Activated B cell treated with CpG ODN at 0.5 μM for 24 hours (primary cell): ENCODE measurements at places on chromosomes 1 and 21.

- no peak for DNase-seq
Measured at GRCh38 chr1:113857776-113858175, 13.7 kb downstream of the PTPN22 start.

DNA sequence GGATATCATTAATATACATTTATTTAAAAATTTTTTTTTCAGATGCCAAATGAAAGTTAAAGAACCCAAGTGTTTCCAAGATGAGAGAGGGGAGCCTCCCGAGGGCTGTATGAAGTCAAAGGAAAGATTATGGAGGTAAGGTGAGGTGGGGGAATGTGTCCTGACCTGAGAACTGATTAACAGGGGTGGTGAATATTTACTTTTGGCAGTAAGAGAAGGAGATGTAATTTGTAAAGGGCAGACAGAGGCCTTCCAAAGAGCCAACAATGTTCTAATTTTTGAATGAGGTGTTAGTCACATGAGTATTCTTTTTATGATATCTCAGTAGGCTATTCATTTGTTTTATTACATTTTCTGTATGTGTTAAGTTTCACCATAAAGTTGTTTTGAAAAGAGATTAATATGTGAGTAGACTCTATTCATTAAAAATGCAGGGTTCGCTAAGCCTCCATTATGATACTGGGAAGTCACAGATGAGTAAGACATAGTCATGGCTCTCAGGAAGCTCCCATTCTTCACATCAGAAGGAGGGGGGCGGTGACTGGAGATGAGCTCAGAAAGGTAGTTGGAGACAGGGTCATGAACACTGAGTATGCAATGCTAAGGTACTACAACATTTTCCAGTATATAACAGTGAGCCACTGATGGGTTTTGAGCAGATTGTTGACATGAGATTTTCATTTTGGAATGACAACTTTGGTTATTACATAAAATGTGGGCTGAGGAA, 62.4 kb upstream of the TNFSF18 start:
- no peak for DNase-seq

DNA sequence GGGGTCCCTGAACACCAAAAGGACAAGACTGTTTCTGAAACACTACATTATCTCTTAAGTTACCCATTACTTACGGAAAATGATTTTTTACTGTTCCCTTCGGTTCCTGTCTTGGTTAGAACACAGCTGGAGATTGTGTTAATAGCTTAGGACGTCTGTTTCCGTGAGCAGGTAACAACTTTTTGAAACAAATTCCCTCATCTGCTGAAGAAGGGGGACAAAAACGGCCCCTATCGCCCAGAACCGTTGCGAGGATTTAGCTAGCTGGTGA, 67.8 kb downstream of the SLC35A3 start:
- DNase-seq = no peak

- no peak for DNase-seq
Measured at GRCh38 chr1:163414778-163415177, 93.0 kb downstream of the NUF2 start.

GRCh38 chr1:159889821-159890252, 10.1 kb downstream of the CFAP45 start:
- no peak for DNase-seq

GRCh38 chr1:173253046-173253445, 45.9 kb upstream of the TNFSF4 start:
- no peak for DNase-seq

GRCh38 chr1:14363036-14363590, 235.4 kb upstream of the KAZN start:
- no peak for DNase-seq

GRCh38 chr1:4328402-4329071, 325.9 kb upstream of the AJAP1 start:
- no peak for DNase-seq

DNA sequence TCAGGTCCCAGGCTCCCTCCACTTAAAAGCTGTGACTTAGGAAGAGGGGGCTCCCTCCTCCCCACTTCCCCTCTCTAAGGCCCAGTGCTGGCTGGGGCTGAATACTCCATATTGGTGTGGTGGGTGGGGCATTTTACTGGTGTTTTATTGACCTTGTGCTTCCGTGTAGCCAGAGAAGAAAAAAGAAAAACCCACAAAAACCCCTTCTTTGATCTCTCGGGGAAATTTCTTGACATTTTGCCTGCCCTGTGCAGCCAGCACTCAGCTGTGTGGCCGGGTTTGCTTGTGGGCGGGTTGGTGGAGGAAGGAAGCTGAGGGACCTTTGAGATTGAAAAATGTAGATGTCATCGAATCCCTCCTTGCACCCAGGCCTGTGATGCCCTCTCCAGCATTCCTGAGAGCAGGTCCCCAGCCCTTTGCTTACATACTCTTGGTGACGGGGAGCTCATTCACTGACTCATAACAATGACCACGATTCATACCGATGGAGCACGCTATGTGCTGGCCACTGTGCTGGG, 24.8 kb downstream of the TNFRSF8 start:
- DNase-seq = peak; percentile 45

- DNase-seq = no peak
Measured at GRCh38 chr21:27802816-27803475, 836.1 kb upstream of the ADAMTS5 start.

DNA sequence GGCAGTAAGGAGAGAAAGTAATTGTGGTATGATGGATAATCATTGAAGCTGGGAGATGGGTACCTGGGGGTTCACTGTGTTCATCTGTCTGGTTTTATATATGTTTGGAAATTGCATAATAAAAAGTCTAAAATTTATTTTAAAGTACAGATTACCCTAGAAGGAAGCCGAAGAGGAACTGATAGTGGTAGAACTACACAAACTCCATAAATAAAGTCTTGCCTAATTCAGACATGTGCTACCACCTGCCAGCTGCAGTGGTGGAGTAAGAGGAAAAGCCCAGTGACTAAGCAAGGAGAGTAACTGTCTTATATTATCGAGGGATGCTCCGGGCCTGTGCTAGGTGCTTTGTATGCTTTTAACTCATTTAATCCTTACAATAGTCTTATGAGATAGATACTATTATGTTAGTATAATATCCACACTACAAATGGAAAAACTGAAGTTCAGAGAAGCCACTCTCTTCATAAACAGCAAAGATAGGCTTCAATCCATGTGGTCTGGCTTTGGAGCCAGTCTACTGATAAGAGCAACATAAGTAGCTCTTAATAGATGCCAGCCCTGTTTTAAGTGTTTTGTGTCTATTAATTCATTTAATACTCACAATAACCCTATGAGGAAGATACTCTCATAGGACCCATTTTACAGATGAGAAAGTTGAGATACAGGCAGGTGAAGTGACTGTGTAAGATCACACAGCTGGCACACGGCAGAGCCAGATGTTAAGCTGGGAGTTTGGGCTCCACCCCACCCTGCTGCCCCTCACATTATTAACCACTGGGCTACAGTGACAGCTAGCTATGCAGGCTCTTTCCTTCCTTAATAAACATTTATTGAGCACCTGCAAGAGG, 56.8 kb upstream of the HNRNPU start:
- DNase-seq = no peak

GRCh38 chr1:204829133-204829825, 41.4 kb upstream of the NFASC start:
- no peak for DNase-seq

GRCh38 chr1:53625766-53626520, 113.0 kb downstream of the GLIS1 start:
- no peak for DNase-seq

GRCh38 chr1:204612326-204612725, 73.2 kb downstream of the LRRN2 start:
- DNase-seq = no peak

DNA sequence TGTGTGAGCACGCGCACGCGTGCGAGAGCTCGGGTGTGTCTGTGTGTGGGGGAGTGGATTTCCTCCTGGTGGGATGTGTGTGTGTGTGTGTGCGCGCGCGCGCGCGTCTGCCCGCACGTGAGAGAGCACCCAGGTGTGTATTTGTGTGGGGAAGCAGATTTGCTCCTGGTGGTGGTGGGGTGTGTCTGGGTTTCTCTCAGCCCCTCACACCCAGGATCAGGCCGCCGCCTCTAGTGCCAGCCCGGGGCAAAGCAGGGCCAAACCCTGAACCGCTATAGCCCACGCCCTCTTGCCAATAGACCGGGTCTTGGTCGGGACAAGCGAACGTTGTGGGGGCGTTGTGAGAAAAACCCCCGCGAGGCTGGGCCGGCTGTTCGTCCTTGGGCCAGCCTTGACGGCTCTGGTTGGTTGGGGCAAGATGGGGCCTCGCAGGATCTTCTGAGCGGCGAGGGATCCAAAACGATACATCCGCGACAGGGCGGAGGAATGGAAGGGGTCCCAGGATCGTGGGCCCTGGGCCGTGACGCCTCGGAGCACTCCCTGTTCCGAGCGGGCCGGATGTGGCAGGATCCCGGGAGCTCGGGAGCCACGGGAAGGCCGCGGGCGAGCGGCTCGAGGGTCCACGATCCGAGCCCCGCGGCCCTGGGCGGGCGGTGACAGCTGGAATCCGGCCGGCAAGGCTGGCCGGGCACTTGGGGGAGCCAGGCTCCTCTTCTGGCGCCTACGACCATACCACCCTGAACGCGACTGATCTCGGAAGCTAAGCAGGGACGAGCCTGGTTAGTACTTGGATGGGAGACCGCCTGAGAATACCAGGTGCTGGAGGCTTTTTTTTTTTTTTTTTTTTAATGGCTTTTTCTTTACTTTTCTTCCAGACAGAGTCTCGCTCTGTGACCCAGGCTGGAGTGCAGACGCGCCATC, 68.2 kb downstream of the RNF187 start:
- no peak for DNase-seq

- DNase-seq = no peak
Measured at GRCh38 chr1:184061396-184062003, 10.0 kb downstream of the TSEN15 start.

DNA sequence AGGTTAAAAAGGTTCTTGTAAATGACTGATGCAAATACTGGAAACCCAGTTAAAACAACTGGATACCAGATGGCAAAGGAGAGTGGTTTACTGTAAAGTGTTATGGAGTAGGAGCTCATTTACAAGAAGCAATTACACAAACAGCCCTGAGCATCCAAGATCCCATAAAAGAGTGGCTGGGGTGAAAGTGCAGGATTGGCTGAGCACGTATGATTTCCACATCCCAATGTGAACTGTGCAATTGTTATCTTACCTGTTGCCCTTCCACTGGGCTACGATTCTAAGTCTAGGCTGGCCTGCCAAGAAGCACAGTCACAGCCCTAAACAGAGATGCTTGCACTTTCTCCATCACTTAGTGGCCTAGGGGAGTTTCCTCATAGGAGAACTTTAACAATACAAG, 277.6 kb upstream of the RUNX1 start:
- DNase-seq = no peak

- DNase-seq = no peak
Measured at GRCh38 chr21:40668555-40669275, 178.2 kb downstream of the DSCAM start.

DNA sequence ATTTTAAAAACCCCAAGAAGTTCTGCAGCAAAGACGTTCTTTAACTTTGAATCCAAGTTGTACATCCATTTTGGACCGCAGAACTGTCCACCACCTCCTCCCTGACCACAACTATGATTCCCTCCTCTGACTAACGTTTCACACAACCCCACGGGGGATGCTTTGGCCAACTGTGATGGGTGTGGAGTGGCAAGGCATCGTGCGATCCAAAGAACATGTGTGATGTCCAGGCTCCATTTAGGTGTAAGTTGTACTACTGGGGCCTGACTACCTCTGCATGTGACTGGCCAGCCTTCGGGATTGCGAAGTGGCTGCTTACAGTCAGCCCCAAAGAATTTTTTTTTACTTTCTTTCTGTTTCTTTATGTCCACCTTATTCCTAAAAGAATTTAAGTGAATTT, 6.7 kb downstream of the KCNJ15 start:
- no peak for DNase-seq

DNA sequence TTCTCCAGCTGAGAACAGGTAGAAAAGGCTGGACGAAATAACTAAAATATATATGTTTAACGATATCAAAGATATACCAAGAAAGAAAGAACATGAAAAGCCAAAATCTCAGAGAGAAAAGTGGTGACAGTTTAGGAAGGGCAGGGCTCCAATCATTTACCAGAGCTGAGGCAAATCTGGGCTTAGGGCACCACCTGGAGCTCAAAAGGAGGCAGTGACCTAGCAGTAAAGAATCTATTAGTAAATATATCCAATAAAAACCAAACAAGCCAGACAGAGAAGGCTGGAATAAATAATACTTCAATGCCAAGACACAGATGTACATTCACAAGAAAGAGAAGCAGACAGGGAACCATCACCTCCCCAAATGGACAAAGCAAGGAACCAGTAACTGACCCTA, 43.5 kb downstream of the CHIA start:
- DNase-seq = no peak

DNA sequence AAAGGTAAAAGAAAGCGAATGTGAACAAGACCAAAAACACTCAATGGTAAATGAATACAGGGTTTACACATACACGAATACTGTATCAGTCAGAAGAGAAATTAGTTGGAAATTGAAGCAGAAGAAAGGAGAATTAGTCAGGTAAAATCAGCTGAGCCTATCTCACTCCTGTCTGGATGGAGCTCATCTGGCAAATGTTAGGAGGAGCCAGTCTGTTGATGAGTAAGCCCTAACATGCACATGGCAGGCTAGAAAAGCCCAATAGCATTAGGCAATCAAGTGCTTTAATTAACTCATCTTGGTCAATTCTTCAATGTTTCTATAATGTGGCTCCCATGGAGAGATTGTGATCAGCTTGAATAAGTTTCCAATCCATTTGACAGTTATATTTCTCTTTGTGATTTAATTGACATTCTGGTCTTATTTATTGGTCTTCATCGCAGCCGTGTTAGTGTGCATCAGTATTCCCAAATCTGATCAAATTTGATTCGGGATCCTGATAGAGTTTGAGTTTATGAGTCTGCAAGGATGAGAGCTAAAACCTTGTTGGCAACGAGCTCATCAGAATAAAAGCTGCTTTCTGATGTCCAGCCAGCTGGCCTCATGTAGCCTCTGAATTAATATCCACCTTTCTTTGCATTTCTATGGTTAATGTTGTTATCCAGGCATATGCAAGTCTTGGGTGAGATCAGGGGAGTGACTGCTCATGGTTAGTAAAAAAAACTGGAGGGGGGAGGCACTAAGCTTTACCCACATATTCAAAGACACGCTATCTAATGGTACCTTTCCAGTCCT, 22.1 kb upstream of the KCNA10 start:
- no peak for DNase-seq

- DNase-seq = no peak
Measured at GRCh38 chr1:74637296-74637695, 36.3 kb downstream of the ERICH3 start.

DNA sequence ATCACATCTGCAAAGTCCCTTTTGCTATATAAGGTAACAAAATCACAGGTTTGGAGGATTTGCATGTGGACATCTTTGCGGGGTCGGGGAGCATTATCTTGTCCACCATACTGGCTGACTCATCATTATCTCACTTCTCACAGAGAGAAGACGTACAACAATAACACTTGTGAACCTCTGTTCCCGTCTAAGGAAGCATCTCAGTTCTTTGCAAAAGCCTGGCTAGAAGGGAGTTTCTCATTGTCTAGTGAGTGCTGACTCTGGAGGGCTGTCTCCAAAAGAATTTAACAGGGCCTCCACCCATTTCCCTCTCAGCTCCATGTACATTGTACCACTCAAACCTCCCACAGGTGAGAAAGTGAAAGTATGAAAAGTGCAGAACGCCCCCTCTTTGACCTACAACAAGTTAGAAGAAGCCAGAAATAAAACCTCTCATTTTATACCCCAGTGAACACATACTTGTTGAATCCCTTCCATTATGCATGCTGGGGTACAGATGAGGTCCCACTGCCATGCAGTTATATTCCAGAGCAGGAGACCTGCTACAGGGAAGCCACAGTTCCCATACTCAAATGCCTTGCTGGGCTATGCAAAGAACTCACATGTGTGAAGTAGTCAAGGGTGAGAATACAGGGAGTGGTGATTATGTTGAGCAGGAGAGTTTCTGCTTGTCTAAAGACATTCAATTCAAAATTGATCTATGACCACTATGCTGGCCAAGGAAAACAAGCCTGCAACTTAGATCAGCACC, 121.7 kb upstream of the PRDX6 start:
- no peak for DNase-seq
